Activated CD4-positive, alpha-beta T cell treated with anti-CD3 and anti-CD28 coated beads, Interleukin-10, Interleukin-2, amounts not matched to agents 100 ng/mL and 50 ng/mL, durations not matched to agents 16 hours and 8 hours (primary cell): ENCODE measurements at places on chromosomes 2 and 18.

- DNase-seq, result peak; percentile 6
These were observed 66.8 kb downstream of the KYNU start for GRCh38 chr2:142944264-142944663.

GRCh38 chr2:40666398-40666797, 214.5 kb upstream of the SLC8A1 start:
- DNase-seq, result no peak

DNA sequence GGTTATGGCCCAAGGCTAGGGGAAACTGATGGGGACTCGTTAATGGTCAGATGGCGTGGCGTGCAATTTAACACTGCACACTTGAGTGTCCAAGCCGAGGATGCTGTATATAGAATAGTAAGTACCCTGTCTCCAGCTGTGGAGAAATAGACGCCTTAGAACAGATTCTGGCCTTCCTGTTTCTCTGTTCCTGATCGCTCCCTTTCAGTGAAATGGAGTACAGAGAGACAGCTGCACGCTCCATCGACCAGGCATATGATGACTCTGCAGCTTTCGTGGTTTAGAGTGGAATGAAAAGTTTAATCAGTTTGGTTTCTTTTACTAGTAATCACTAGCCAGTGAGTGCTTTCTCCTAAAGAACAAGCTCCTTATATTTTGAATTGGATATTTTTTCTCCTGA, 213.4 kb downstream of the NEDD4L start:
- DNase-seq, result no peak

DNA sequence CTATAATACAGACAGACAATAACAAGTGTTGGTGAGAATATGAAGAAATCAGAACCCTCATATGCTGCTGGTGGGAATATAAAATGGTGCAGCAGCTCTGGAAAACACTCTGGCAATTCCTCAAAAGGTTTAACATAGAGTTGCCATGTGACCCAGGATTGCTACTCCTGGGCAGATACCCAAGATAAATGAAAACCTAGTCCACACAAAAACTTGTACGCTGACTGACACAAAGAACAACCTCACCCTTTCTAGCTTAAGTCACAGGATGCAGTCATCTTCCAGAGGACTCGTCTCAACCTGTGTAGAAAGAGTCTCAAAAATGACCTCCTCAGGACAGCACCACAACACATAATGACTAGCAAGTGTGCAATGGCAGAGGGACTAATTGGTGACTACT, 71.6 kb upstream of the ACAA2 start:
- DNase-seq, result no peak

GRCh38 chr2:162217598-162217997, 25.6 kb downstream of the FAP start:
- DNase-seq, result no peak

- peak; percentile 14 for DNase-seq
These were observed 31.3 kb downstream of the LANCL1 start for GRCh38 chr2:210445116-210445707.

GRCh38 chr2:210195101-210195852, 24.1 kb upstream of the KANSL1L start:
- peak; percentile 54 for DNase-seq

DNA sequence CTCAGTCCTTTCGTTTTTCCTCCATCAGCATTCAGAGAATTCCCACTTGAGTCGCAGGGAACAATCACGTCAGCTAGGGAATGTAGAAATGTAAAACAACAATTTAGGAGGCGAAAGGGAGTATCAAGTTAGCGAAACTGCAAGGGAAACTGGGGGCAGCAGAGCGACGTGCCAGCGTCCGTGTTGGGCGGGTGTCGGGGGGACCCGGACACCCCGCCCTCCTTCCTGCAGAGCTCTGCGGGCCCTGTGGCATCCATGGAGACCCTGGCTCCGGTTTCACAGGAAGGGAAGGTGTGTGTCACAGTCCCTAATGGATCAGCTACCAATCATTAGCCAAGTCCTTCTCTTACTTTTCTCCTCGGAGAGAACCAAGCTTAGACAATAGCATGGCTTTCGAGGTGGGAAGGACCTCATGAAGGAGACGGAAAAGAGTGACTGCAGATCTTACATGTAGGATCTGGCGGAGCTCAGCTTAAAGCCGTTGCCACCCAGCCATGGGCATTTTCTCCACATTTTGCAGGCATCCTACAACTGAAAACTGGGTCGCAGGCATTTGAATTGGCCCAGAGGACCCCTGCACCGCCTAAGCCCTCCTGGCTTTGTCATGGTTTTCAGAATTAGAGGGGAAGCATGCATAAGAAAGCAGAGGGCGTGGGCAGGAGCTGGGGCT, 33.7 kb downstream of the SOX11 start:
- no peak for DNase-seq

DNA sequence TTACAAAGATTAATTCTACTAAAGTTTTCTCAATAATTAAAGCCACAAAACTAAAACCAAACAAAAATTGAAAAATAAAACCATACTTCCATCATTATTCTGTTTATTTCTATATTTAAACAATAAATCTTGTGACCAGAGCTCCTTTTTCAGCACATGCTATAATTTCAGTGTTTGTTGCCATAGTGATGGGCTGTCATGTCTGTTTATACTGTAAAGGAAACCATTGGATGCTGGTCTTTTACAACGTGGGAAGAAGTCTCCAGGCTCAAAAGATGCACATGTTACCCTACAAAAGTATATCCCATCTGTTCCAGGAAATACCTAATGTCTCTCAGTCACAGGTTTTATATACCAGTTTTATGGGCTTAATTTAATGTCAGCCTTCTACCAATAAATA, 100.1 kb upstream of the MC2R start:
- DNase-seq, result no peak

- no peak for DNase-seq
These were observed 234.8 kb downstream of the SOX11 start for GRCh38 chr2:5926871-5927512.

- DNase-seq, result peak; percentile 87
These were observed 97.6 kb downstream of the NDUFA10 start for GRCh38 chr2:239927424-239927981.

GRCh38 chr2:241858206-241859016, at the start of gene PDCD1:
PDCD1 (minus strand) TSS chr2:241858894; CDS start chr2:241858838, 56 bp downstream.
- DNase-seq, result peak; percentile 89

GRCh38 chr2:160373666-160374065, 119.9 kb downstream of the RBMS1 start:
- no peak for DNase-seq

DNA sequence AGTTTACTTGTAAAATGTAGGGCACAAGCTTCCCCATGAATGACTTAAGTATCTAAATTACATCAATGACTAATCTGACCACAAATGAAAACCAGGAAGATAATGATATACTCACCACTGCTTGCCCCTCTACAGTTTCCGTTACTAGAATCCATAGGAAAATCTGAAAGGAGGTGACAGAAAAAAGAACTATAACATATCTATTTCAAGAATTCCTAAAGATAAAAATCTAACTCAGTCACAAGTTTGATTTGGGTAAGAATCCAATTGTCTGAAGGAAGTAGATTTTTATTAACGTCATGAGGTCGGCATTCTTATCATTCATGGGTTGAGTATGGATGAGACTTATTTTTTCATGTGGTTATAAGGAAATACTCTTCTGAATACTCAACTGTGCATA, 7.8 kb downstream of the FRZB start:
- DNase-seq, result no peak

DNA sequence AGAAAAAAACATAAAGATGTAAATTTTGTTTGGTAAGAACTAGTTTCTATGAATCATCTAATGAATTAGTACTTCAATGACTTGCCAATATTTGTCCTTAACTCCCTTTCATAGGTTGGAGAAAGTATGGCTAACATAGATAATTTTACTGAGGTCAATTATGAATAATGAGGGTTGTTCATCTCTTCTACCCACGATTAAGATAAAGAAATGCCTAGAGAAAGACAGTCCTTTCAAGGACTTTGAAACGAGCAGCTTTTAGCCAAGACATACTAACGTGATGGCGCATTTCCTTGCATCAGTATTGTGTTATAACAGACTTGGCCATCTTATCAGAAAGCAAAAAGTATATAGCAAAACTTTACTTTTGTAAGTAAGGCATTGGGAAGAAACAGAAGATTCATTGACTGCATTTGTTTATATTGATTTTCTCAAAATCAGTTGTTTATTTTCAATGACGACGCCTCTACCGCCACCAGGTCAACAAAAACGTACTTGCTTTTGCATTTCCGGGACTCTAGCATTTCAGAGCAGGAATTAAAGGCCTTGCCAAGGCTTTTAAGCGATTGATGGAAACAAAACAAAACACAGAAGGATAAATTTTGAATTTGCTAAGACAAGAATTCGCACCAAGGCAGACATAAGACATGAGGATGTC, 961 bp downstream of the RBM43 start:
- no peak for DNase-seq

- DNase-seq, result no peak
These were observed 636 bp upstream of the IMMT start for GRCh38 chr2:86195808-86196387.

GRCh38 chr2:23294238-23294637, 90.7 kb upstream of the KLHL29 start:
- DNase-seq, result no peak

DNA sequence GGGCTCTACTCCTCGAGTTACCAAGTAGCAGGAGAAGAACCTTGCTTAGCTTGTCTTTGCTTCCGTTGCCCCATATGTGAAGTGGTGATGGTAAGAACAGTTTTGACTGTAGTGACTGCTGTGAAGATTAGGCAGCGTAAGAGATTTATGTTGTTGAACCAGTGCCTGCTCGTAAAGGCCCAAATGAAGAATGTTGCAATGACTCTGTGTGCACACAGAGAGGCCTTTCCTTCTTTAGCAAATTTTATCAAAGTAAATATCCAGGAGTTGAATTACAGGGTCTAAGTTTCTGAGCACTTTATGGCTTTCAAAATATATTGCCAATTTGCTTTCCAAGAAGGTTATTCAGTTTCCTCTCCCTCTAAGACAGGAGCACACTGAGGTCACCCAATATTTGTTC, 14.5 kb downstream of the NTSR2 start:
- no peak for DNase-seq

DNA sequence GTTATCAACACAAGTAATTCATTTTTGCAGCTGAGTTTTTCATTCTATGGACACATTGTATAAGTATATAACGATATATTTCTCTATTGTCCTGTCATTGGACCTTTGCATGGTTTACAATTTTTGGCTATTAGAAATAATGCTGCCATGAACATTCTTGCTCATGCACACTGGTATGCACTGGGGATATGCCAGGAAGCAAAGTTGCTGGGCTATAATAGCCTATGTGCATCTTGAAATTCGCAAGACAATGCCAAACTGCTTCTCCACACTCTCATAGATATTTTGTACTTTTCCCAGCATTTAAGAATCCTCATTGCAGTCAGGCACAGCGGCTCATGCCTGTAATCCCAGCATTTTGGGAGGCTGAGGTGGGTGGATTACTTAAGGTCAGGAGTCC, 852.6 kb upstream of the ID2 start:
- no peak for DNase-seq

DNA sequence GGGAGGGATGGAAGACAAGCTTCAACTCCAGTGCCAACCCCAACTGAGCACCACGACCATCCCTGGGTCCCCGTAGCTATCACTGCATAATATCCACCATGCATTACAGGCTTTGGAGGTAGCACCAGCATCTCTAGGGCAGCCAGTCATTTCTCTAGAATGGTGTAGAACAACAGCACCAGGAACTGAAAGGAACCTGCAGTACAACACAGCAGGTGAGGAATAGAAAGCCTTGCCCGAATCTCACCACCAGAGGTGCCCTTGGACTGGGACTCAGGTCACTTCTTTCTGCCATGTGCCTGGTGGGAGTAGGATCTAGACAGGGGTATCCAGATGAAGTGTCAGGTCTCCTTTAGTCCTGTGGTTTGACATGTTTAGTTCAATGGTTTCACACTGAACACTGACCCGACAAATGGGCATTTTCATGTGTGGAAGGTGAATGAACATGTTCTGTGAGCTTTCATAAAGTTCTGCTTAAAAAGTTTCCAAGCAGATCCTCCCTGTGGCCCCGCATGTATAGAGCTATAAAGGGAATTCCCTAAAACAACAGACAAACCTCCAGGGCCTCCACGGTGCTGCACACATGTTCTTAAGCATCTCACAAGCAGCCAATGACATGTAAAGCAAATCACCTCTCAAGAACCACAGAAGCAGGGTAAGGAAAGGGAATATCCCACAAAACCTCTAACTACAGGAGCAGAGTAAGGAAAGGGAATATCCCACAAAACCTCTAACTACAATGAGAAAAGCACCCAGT, 208.3 kb downstream of the AFF3 start:
- no peak for DNase-seq

DNA sequence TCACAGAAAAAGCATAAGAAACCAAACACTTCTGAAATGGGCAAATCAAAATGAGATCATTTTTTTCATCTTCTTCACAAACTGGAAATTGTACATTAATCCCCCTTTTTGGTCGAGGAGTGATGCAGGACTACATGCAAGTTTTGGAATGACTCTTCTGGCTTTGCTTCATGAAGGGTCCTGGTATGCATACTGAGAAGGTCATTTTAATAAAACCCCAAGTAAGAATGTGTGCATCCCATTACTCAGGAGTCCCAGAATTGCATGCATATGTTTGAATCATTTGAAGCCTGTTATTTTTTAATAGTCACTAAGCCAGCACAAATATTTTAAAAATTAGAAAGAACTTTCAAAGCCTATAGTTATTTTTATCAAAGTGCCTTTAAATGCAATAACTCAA, 16.7 kb upstream of the EHBP1 start:
- DNase-seq, result no peak

GRCh38 chr18:22399949-22400348, 17.8 kb downstream of the CTAGE1 start:
- no peak for DNase-seq

- no peak for DNase-seq
These were observed 60.1 kb downstream of the GBX2 start for GRCh38 chr2:236107942-236108625.

DNA sequence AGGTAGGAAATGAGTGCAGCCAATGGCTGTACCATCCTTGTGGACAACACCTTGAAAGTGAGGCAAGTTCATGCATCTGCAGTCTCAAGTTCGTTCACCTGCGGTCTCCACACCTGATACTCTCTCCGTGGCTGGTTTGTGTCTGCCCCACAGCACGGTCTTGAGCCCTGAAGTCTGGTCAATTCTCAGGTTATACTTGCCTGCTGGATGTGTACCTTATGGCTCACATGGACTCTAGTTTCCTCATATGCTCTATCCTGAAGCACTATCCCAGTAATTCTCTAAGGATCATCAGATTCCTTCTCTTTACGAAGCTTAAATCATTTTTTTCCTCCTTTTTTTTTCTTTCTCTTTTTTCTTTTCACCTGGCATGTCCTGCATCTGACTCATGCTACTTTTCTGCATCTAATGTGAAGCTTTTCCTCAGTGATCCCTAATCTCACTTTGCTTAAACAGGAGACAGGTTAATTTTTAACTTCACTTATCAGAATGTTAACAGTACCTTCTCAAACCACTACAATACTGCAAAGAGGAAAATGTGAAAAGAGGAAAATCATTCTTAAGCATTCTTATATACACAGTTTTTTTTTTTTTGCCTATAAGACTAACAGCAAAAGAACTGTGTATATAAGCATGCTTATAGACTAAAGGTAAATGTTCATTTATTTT, 511.2 kb downstream of the SOX11 start:
- DNase-seq, result no peak

GRCh38 chr2:219947575-219947974, 320.1 kb downstream of the SLC4A3 start:
- DNase-seq, result no peak

GRCh38 chr2:143158551-143159485, 29.6 kb downstream of the ARHGAP15 start:
- no peak for DNase-seq

- DNase-seq, result peak; percentile 35
These were observed 42.1 kb downstream of the FARSB start for GRCh38 chr2:222613715-222614331.

GRCh38 chr2:24861500-24861899, 58.5 kb downstream of the ADCY3 start:
- DNase-seq, result no peak

GRCh38 chr2:25677877-25678276, 4.5 kb upstream of the DTNB start:
- DNase-seq, result no peak
